ENCODE measurements at places on chromosomes 1 and 21.

DNA sequence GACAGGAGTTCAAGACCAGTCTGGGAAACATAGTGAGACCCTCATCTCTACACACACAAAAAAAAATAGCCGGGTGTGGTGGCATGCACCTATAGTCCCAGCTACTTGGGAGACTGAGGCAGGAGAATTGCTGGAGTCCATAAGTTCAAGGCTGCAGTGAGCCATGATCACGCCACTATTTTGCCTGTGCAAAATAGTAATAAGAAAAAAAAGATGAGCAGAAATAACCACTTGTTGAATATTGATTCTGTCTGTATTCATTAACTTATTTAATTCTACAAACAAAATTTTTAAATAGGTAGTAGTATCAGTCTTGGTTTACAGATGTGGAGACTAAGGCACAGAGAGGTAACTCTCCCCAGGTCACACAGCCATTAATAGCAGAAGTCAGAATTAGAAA lies 16.9 kb downstream of the LRRC40 start:
- DNase-seq, result no peak

DNA sequence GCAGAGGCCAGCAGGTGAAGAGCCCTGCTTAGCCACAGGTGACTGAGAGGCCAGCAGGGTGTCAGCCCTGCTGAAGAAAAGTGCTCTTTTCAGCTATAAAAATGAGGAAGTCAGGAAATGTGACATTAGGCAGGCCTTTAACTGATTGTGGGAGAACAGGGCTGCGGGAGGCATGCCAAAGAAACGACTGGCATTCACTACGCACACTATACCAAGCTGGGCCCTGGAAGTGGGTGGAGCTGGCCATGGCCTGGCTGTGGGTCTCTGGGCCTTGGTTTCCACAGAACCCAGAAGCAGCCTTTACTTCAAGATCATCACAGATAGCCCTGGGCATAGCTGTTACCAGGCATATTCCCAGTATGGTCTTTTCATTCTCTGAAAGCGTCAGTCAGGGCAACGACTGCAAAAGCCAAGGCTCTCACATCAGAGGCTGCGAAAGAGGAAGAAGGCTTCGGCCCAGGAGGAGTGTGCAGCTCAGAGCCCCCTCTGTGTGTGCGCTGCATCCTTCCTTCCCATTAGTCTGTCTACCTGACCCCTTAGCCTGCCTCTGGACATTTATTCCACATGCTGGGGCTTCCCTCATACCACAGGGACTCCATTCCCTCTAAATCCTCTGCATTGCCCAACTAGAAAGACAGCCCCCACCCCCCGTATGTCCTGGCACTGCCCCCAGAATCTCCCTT lies 14.3 kb downstream of the SLC2A1 start:
- no peak for DNase-seq

- DNase-seq, result no peak
These were observed 190.7 kb downstream of the HHIPL2 start for GRCh38 chr1:222357252-222357651.

- peak; percentile 33 for DNase-seq
These were observed 23.4 kb downstream of the CELF3 start for GRCh38 chr1:151693057-151693651.

DNA sequence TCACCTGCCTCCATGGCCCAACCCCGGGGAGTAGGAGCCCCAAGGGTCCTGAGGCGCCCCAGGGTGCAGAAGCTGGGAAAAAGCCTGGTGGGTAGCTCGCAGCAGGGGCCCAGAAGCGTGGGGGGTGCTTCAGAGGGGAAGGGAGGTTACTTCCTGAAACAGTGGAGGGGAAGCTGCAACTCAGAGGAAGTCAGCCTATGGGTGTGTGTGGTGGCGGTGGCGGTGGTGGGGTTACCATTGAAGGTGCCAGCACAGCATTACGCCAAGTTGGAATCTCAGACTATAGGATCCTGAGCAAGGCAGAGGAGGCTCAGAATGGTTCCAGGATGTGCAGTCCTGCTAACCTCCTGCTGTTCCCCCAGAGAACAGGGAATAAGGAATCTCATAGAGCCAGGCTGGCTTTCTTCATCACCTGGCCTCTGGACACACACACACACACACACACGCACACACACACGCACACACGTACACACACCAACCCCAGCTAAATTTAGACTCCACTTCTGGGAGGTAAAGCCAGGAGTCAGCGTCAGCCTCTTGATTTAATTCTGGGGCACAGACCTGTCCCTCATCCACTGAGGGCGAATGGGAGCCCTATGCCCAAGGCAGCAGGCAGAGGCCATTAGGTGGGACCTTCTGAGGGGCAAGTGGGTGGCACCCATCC lies 1.3 kb downstream of the DENND4B start:
- no peak for DNase-seq

DNA sequence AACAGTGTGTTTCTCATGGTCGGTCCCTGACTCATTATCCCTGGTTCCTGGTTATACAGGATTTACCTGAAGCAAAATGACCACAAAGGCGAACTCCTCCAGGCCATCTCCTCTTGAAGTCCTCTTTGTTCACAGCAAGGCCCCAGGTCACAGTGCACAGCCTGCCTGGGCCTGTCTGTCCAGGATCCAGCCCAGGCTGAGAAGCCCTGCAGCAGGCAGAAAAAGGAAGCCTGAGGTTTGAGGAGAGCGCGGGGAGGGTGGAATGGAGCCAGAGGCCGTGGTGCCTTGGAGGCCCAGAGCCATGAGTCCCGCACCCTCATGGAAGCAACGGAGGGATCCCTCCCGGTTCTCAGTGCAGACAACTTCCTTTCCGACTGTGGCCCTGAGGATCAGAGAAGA lies 136.8 kb upstream of the IRF2BP2 start:
- DNase-seq, result no peak

DNA sequence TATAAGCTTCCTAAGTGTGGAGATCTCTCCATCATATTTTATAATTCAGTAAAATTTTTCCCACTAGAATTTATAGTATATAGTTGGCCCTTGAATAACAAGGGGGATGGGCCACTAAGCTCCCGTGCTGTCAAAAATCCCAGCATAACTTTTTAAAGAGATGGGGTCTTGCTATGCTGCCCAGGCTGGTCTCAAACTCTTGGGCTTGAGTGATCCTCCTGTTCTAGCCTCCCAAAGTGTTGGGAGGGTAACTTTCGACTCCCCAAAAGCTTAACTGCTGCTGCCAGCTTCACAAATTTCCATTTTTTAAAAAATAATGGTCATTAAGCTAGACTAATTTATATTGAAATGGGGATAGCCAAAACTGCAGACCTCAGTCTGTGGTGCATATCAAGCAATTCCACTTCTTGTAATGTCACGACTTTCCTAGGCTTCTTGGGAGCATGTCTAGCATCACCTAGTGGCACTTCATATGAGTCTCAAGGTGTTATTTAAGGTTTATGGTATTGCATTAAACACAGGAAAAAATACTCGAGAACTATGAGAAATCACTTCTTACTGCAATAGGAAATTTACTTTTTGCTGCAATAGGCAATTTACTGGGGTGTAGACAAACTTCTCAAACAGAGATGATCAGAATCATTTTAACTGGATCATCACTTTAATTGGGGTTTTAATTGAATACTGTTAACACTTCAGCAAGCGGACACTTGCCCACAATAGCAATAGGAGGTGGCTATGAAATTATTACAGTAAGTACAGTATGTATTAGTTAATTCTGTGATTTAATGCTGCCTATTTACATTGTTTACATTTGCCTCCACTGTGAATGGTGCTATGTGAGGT lies 19.3 kb upstream of the ACTA1 start:
- DNase-seq, result no peak

GRCh38 chr1:184634296-184634695 lies 120.4 kb downstream of the EDEM3 start:
- DNase-seq, result no peak

GRCh38 chr1:160801836-160802580 lies 6.0 kb downstream of the LY9 start:
- DNase-seq, result no peak

DNA sequence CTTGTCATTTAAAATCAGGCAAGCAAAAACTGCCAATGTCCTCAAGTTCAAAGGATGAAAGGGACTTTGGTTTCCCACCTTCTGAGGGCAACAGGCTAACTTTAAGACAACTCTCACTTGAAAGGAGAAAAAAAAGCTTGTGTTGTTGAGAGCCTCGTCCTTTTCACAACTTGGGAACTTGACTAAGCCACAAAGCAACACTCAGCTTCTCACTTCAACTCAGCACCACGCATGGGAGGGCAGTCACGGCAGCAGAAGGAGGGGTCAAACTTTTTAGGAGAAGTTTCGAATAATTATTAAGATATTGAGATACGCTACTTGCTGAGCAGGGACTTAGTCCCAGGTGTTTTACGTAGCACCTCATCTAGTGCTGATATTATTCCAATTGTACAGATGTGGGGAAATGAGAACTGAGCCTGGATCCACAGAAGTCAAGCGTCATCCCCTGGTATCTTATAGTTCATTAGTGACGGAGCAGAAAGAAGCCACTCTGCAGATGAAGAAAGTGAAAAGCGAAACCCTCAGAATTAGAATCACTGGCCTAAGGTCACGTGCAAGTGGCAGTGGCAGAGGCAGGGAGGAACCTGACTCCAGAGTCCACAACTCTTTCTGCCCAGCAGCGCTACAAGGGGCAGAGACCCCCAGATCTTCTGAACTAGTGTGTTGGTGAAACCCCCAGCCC lies 83.6 kb downstream of the JAK1 start:
- no peak for DNase-seq
